Lung (tissue), 17 donors: ENCODE measurements at places on chromosomes 1 and 21. TPM values are rescaled to one million over a fixed set of nuclear protein-coding genes. Genes with fewer than 3 reads are reported as not detected.

DNA sequence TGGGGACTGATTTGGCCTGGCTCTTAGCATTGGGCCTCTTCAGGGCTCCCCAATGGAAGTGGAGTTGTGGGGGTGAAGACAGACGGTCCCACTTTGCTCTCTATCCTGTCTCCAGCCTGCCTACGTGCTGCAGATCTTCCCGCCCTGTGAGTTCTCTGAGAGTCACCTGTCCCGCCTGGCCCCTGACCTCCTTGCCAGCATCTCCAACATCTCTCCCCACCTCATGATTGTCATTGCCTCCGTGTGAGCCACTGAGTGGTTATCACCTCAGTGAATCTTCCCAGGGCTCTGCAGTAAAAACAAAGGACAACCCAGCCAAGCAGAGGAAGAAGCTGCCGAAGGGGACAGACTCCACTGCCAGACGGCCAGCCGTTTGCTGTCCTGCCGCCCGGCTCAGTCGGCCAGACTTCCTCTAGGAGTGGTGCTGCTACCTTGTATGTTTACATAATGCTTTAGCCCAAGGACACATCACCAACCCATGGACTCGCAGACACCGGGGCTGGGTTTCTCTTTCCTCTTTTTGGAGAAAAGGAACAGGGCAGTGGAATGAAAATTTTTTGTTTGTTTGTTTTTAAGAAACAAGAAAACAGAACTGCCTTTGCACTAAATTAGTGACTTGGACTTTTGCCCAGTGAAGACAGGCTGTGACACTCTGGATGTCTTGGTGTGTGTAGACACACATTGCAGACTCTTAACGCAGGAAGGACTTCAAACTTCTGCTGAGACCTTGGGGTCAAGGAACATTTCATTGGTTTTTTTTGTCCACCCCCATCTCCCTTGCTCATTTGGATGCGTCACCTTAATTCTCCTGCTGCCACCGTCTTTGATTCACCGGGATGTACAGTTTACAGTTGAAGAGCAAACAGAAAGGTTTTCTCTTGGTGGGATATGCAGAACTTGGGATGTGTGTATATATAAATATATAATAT, 36.5 kb downstream of the ZBTB17 start:
- no peak for DNase-seq

DNA sequence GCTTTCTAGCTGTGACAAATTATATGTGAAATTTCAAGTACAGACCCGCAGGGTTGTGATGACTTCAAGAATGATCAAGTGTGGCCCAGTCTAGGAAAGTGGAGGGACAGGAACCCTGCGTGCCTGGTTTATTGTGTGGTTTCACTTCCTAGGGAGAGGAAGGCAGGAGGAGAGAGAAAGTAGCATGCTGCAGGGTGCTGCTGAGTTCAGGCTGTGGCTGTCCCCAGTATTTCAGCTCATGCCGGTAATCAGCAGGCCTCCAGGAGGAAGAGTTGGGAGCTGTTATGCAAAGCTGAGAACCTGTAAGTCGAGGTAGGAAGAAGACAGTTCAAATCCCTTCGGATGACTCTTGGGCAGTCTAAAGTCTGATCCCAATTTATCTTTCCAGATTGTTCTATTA, 140.4 kb downstream of the ROR1 start:
- no peak for DNase-seq

SLAMF7 gene
- total RNA-seq: 11.5 TPM

DNA sequence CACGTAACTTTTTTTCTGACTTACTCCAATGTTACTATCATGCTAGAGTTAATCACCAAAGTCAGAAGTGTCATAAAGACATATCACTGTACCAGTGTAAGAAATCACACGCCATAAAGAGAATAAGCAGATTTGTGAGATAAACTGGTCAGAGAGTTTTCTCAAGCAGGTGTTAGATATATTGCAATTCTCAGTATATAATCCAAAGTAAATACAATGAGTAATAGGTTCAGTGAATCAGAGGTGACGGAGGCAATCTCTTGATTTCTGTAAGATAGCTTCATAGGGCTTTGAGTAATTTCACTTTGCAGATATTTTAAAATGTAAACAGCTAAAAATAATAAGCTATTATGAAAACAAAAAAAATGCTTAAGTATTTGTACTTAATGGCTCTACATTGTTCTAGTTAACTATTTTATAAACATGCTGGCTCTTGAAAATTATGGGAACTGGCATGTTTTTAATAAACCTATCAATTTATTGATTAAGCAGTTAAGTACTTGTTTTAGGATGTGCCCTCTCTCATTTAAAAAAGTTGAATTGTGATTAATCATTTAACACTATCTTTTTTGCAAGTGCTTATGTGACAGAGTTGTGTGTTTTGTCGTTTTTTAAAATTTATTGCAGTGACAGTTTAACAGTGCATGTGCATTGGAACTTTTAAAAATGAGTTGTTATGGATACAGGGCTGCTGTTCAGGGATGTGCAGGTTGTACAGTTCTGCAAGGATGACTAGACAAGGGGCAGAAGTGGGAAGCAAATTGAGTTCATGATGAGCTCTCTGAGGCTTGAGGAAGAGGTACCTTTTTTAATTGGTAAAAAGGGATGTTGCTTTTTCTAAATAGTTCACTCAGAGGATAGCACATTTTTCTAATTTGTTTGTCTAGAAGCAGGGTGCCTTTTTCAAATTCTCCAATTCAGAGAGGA, 119.1 kb downstream of the USP25 start:
- DNase-seq: no peak

- DNase-seq: peak; percentile 37
Measured at GRCh38 chr21:45420061-45421041, 15.4 kb downstream of the COL18A1 start.

DNA sequence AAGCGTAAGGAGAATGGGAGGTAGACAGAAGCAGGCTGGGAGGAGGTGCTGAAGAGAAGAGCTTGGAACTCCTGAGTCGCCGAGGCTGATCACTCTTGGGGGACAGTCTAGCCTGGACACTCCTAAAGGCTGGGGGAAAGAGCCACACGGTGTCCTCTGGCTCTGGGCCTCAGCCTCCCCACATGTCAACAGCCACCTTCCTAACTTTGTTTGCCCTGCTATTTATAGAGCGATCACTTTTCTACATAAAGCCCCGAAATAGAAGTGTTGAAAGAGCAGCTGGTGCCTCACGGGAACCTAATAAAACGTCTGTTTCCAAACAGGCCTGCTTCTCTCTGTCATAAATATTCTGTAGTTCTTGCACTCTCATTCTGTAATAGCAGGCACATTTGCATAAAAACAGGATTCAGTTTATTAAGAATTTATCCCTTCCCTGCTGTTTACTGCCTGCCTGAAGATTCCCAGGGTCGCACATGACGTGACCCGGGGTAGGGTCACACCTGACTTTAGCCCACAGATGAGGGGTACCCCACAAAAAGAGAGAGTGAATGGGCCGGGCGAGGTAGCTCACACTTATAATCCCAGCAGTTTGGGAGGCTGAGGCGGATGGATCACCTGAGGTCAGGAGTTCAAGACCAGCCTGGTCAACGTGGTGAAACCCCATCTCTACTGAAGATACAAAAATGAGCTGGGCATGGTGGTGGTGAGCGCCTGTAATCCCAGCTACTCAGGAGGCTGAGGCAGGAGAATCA, 212.5 kb downstream of the TOMM20 start:
- peak; percentile 69 for DNase-seq

GRCh38 chr21:45531393-45532215, 10.6 kb downstream of the SLC19A1 start:
- DNase-seq: no peak

GRCh38 chr1:100606438-100606837, 68.5 kb downstream of the GPR88 start:
- DNase-seq: peak; percentile 50

DNA sequence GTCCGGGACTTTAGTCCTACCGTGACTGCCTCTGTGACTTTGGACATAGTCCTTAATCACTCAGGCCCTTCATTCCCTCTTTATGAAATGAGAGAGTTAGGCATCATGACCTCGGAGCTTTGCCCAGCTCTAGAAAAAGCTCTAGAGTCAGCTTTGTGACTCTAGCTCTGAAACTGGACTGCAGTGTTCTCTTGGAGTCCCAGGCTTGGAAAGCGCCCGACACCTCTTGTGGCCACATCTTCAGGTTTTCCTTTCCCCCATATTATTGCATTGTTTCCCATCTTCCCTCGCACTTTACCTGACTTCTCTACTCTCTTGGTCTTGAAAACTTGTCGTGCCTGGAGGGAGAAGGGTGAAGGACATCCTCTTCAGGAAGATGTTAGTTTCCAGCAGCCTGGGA, 12.5 kb upstream of the AMIGO1 start:
- no peak for DNase-seq
